ENCODE measurements at places on chromosomes 3 and 15. TPM values are rescaled to one million over a fixed set of nuclear protein-coding genes. Genes with fewer than 3 reads are reported as not detected.

The VILL gene
- 42.4 TPM for total RNA-seq

The MRAS gene
- total RNA-seq: 2.4 TPM

DNA sequence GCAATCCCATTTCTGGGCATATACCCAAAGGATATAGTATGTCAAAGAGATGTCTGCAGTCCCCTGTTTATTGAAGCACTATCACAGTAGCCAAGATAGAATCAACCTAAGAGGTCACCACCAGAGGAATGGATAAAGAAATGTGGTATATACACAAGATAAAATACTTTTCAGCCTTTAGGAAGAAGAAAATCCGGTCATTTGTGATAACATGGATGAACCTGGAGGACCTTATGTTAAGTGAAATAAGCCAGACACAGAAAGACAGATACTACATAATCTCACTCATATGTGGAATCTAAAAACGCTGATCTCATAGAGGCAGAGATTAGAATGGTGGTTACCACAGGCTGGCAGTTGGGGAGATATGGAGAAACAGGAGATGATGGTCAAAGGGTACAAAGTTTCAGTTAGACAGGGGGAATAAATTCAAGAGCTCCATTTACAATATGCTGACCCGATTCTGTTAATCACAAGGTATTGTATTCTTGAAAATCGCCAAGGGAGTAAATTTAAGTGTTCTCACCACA, 195.8 kb downstream of the MTHFS start:
- no peak for DNase-seq

DNA sequence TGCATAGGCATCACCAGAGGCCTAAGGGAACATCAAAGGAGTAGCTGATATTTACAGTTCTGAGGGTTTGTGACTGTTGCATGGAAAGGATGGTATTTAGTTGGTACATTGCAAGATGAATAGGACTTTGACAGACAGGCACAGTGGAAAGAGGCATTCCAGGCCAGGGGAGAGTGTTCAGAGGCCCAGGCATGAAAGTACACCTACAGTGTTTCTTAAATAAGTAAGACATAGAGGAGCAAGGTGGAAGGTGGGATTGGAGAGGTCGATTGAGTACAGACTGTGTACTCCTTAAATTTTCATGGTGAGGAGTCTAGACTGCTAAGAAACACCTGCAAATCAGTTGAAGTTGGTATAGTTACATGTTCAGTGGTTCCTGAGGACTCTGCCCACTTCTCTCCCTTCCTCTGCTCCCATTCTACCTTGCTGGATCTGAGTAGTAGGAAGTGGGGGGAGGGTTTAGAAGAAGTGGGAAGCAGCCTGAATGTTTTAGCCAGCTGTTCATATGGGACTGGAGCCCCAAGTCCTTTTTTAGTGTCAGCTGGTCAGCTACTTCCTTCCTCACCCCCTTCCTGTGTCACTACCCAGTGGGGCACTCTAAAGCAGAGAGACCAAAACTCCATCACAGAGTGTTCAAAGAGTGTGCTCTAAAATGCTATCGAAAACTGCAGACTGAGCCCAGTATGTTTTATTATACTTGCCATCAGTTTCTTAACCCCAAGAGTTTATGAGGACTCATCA, 14.0 kb downstream of the KLHL18 start:
- DNase-seq: no peak

GRCh38 chr3:110856916-110857315, 214.7 kb upstream of the NECTIN3 start:
- no peak for DNase-seq

The POLQ gene
- 0.24 TPM for total RNA-seq

- DNase-seq: no peak
Measured at GRCh38 chr3:161274691-161275298, 53.7 kb downstream of the NMD3 start.

DNA sequence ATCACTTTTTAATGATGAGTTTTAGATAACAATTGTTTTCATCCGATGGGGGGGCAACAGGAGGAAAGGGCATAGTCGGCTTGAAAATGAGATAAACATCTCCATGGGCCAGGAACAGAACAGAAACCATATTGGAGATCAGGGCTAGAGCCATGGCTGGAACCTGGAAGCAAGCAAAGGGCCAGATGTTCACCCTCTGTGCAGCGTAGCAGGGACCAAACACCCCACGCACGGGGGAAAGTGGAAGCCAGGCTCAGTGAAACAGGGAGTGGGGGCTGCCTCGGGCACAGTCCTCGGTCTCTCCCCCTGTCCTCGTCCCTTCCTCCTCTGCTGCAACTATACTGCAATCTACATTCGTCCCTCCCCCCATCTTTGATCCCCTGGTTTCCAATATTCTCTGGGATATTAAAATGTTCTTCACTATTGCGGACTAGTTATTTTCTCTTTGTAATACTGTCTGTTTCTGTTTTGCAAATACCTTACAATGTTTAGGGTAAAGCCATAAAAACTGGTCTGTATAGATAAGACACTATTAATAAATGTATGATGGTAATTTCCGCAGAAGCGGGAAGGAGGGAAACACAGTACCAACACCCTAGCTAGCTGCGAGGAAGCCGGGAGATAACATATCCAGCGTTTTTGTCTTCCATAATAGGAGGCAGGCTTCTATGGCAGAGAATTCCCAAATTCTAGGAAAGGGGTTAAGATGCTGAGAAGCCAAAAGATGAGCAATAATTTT, 121.5 kb downstream of the XXYLT1 start:
- no peak for DNase-seq

The PYDC2 gene
- not detected for total RNA-seq

GRCh38 chr3:120428924-120429323, 21.9 kb downstream of the FSTL1 start:
- no peak for DNase-seq

The ROPN1 gene
- not detected for total RNA-seq

The GOLGA6C gene
- not detected for total RNA-seq

DNA sequence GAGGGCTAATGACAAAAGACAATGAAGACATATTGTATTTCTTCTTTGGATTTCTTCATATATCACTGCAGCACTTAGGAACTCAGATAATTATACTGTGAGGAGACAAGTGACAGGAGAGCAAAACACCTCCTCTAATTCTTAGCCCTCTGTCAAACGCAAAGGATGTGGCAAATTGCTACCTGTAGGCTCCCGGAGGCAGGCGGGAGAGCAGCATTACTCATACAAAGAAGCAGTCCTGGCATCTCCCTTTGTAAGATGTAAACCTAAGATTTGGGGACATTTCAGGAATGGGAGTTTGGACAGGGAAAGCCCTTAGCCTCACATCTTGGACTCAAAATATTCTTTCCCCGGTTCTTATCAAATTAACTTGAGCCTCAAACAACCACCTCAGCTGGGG, 460.8 kb downstream of the SOX2 start:
- DNase-seq: no peak

- no peak for DNase-seq
Measured at GRCh38 chr3:157533298-157534070, 30.3 kb upstream of the VEPH1 start.

GRCh38 chr15:33587773-33588172, 277.0 kb downstream of the RYR3 start:
- DNase-seq: no peak

DNA sequence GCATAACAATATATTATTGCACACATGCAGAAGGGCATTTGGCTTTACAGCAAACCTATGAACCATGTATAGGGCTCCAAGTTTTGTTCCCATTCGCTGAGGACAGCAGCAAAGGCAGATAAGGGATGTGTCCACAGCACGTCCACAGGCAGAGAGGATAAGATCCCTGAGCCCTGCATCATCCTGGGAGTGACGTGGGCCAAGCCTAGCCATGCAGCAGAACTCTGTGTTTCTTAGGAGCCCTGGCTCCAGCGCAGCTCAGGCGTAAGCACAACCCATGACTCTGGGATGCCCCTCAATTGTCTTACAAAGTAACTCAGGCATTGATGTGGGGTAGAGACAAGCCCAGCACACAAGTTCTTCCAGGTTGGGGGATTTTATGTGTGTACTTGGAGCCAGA, 194.3 kb upstream of the CTDSPL start:
- DNase-seq: no peak

- no peak for DNase-seq
Measured at GRCh38 chr3:194986208-194987043, 284.5 kb downstream of the XXYLT1 start.

The CD200R1 gene
- 11.3 TPM for total RNA-seq

- no peak for DNase-seq
Measured at GRCh38 chr3:155753038-155753639, 8.3 kb upstream of the PLCH1 start.

The CPEB1 gene
- 0.70 TPM for total RNA-seq

The ARGFX gene
- total RNA-seq: not detected

DNA sequence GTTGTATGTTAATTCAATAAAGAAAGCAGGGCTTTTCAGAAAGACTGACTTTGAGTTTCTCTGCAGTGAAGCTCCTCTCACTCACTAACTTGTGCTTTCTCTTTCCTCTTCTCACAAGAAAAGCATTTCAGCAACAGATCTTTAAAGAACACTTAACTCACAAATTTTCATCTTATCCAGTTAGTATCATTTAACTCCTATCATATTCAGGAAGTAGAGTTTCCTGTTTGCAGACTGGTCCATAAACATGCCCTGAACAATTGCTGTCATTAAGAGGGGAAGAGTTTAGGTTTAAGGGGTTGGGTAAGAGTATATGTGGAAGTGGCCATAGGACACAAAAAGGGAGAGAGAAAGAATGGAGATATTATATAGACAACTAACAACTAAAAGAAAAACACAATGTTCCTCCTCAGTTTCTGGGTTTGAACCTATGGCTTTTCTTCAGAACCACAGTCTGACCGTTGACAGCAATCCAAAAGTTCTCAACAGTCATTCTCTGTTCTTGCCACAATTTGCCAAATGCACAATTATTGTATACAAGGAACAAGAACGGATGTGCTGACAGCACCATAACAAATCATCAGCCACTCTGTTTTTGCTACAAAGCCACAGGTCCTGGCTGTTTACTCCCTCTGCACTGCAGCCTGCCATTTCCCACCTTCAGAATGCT, 63.9 kb downstream of the CHAC1 start:
- no peak for DNase-seq

The GABRB3 gene
- total RNA-seq: not detected

The CPLX3 gene
- total RNA-seq: not detected

DNA sequence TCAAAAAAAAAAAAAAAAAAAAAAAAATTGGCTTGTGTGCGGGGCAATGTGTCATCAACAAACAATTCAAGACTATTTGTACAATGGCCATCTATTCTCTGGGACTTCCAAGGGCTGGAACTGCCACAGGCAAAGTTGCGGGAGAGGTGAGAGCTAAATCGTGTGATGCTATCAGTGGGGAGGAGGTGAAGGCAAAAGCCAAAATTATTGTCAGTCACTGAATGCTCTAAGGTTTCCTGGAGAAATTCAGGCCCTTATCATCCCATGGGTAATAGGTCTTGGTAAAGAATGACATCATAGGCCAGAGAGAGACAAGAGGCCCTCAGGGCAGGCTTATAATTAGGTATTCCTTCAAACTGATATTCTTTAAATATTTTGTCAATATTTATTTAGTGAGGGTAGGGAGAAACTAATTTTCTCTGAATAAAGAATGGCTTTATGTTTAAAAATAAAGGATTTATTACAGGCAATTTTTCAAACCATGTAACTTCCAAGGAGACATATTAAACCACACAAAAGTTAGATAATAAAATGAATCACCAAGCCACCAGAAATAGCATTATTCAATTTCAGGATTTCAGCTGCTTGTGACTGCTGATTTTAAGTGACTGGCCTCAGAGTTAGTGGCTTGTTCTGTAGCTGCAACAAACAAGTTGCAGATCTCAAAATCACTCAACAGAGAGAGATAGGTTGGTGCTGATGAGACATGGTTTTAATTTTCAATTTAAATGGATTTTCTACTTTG, 226.3 kb upstream of the MRPL3 start:
- no peak for DNase-seq

DNA sequence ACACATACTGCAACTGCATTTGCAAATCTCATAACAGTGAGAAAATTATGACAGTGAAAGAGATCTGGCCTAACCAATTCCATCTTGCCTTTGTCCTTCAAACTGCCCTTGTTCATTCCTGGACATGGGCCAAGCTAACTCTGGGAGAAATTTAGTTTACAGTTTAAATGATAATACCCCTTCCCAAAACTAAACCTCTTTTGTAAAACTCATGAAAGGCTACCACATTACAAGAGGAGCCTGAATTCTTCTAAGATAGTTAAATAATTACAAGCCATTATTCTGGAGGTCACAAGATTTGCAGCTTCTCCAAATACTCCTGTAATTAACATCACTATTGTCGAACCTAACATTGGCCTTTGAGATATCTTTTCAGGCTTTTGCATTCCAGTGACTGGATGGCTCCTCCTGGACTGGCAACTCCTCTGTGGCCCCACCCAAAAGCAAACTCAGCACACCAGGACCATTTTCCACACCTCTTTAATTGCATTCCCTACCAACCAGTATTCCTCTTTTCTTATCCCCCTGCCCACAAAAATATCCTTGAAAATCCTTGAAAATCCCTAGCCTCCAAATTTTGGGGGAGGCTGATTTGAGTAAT, 8.8 kb upstream of the FAM240A start:
- no peak for DNase-seq

The EIF4E3 gene
- 72.8 TPM for total RNA-seq

The STAB1 gene
- total RNA-seq: 122 TPM

The UBE2E1 gene
- total RNA-seq: 78.1 TPM

The EPB42 gene
- total RNA-seq: not detected

GRCh38 chr3:81242871-81243270, 518.6 kb downstream of the GBE1 start:
- no peak for DNase-seq

The SOX14 gene
- total RNA-seq: not detected

GRCh38 chr3:134713671-134714070, 62.8 kb upstream of the KY start:
- DNase-seq: no peak

- no peak for DNase-seq
Measured at GRCh38 chr15:30791239-30792175, 112.2 kb upstream of the FAN1 start.

GRCh38 chr15:70483513-70483912, 279.8 kb downstream of the UACA start:
- no peak for DNase-seq

The LMAN1L gene
- 1.1 TPM for total RNA-seq

DNA sequence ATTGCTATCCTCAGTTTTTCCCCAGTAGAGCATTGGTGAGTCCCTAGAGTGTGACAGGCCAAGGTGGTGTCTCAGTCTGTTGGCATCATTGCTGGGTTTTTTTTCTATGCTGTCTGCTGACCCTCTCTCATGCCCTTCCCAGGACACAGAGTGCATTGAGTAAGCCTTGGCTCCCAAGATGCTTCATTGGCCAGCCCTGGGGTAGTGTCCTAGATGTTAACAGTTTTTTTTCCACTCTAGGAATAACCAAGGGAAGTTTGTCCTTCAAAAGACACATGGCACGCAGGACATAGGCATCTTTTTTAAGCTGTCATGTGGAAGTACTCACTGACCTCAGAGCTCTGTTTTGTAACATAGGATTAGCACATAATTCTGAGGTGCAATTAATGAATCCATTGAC, 19.5 kb downstream of the ADAMTSL3 start:
- DNase-seq: no peak

GRCh38 chr3:190605385-190605784, 91.5 kb downstream of the IL1RAP start:
- DNase-seq: no peak

GRCh38 chr3:123941121-123941520, 19.9 kb downstream of the CCDC14 start:
- DNase-seq: no peak

All from naive thymus-derived CD4-positive, alpha-beta T cell (primary cell).